ENCODE measurements at places on chromosomes 16 and 17.

GRCh38 chr16:72815348-72816318 is 232.3 kb downstream of the ZFHX3 start:
- H3K4me3 ChIP-seq = no peak overlapping the region
- no peaks in the 10 kb centered on the region for H3K4me1 ChIP-seq
- no peak overlapping the region for H3K27ac ChIP-seq
- no peaks in the 10 kb centered on the region for H3K36me3 ChIP-seq

DNA sequence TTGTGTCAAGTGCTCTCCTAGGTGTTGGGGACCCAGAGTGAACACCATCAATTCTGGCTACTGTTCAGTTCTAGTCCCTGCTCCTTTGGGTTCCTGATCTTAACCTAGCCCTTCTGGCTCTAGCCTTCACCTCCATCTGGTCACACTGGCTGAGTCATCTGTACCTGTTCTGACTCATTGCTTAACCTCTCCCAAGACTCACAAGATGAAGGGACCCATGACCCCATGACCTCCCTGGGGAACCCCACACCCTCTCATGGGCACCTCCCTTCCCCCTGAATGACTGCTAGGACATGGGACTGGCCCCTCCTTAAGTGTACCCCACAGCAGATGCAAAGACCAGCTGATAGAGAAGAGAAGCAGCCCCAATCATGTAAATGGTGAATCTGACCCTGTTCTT is 345.8 kb upstream of the CDH5 start:
- H3K27ac ChIP-seq = no peak overlapping the region
- peaks cover 27% of the 10 kb centered on the region for H3K36me3 ChIP-seq
- H3K27me3 ChIP-seq = no peaks in the 10 kb centered on the region

GRCh38 chr17:16917671-16918394 is 54.1 kb downstream of the TNFRSF13B start:
- no peak overlapping the region for H3K27ac ChIP-seq
- peak; percentile 0 for DNase-seq
- peaks cover 7% of the 10 kb centered on the region for H3K4me1 ChIP-seq
- H3K27me3 ChIP-seq = no peaks in the 10 kb centered on the region
- no peak overlapping the region for H3K4me3 ChIP-seq
- H3K36me3 ChIP-seq = no peaks in the 10 kb centered on the region

DNA sequence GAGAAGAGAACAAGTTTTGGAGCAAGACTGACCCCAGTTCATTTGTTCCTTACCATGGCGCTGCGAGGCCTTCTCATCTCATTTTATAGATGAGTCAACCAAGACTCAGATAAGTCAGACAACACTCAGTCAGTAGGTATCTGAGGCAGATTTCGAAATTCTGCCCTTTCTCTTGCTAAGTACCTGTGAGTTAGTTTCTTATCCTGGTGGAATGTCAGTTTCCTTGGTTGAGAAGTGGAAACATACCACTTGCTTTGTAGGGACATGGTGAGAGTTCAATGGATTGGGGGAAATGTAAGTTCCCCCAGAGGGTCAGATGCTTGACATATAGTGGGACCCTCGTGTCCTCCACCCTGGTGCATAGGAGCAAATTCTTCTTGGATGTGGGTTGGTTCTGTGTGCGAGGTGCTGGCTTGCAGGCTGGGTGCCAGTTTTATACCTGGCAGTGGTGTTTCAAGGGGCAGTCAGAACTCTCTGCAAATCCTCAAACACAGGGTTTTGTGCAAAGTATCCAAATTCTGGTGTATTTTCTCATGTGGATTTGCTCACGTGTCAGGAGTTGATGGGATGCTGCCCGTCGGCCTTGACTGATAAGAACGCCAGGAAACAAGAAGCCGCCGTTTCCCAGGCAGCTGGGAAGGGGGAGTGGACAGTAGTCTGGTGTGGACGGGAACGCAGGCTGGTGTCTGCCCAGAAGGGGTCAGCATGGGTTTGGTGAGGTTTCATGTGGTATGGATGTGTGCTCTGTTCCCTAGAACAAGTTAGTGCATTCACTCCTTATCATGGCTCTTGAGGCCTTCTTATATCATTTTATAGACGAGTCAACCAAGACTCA is 61.1 kb upstream of the CIBAR2 start:
- no peak for DNase-seq
- peak overlapping the region; percentile 38 for H3K4me3 ChIP-seq
- no peaks in the 10 kb centered on the region for H3K36me3 ChIP-seq

DNA sequence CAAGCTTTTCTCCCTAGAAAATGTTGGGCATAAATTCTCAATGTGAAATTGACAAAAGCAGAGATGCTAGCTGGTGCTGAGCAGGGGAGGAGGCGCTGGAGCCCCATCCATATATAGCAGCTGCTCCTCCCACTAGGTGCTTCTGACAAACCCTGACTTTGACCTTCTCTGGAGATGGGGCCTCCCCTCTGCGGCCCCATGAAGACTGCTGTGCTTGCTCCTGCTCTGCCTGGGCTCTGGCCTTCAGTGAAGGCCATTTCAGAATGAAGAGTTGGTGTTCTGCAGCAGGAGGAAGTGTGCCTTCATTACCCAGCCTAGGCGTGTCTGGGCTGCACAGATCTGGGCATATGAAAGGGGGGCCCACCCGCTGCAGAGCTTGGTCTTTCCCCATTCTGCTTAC is 29.7 kb downstream of the ASIC2 start:
- H3K27me3 ChIP-seq = no peaks in the 10 kb centered on the region
- H3K36me3 ChIP-seq = no peaks in the 10 kb centered on the region
- peaks cover 22% of the 10 kb centered on the region for H3K4me1 ChIP-seq
- no peak overlapping the region for H3K4me3 ChIP-seq
- H3K27ac ChIP-seq = no peak overlapping the region

- H3K4me3 ChIP-seq = no peak overlapping the region
- H3K27ac ChIP-seq = peak overlapping the region; percentile 81
- peaks cover 10% of the 10 kb centered on the region for H3K4me1 ChIP-seq
- no peaks in the 10 kb centered on the region for H3K36me3 ChIP-seq
- H3K27me3 ChIP-seq = no peaks in the 10 kb centered on the region
Measured at GRCh38 chr17:7885367-7886226, 3.0 kb upstream of the CHD3 start.

GRCh38 chr16:11994143-11995119 is 17.9 kb downstream of the SNX29 start:
- H3K4me1 ChIP-seq = peaks cover 10% of the 10 kb centered on the region
- no peaks in the 10 kb centered on the region for H3K36me3 ChIP-seq
- no peaks in the 10 kb centered on the region for H3K27me3 ChIP-seq

DNA sequence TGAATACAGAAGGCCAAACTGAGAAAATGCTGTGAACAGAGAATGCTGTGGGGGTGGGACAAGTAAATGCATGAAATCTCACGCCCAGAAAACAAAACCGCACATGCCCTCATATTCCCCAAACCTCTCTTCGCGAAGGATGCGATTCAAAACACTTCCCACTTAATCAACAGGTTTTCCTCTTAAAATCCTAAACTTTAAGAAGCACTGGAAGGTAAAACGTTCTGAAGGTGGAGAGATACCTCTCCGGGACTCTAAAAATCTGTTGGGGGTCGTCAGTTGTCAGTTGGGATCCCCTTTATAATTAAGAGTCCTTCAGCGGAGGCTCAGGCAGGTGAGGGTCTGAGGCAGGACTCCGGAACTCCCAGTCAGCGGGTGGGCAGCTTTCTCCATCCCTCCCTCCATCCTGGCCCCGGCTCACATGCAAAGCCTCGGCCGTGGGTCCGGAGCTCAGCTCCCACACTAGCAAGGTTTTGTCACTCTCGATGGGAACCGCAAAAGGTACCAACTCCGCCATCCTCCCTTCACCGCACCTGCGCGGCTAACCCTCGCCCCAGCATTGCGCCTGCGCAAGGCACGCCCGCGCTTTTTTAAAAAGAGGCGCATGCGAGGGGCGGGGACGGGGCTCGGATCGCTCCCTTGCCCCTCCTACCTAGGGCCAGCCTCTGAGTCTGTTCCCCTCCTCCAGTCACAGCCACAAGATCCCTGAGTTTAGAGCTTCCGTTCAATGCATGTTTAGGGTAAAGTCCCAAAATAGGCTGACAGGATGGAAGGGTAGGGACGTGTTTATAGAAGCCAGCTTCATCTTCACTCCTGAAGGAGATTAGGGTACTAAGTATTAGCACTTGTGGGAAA is at the start of gene RDM1:
Gene RDM1 (minus strand): TSS at position 563 of the 855 bp plus-strand sequence. CDS start 46 bp downstream, at position 517.
- peak within 1 kb of the TSS; percentile 19 for H3K27ac ChIP-seq
- peaks cover 11% of the 10 kb centered on the region for H3K27me3 ChIP-seq
- peaks cover 25% of the 10 kb centered on the region for H3K4me1 ChIP-seq
- H3K4me3 ChIP-seq = peak within 1 kb of the TSS; percentile 73
- no peaks in the 10 kb centered on the region for H3K36me3 ChIP-seq
- DNase-seq = peak; percentile 94

DNA sequence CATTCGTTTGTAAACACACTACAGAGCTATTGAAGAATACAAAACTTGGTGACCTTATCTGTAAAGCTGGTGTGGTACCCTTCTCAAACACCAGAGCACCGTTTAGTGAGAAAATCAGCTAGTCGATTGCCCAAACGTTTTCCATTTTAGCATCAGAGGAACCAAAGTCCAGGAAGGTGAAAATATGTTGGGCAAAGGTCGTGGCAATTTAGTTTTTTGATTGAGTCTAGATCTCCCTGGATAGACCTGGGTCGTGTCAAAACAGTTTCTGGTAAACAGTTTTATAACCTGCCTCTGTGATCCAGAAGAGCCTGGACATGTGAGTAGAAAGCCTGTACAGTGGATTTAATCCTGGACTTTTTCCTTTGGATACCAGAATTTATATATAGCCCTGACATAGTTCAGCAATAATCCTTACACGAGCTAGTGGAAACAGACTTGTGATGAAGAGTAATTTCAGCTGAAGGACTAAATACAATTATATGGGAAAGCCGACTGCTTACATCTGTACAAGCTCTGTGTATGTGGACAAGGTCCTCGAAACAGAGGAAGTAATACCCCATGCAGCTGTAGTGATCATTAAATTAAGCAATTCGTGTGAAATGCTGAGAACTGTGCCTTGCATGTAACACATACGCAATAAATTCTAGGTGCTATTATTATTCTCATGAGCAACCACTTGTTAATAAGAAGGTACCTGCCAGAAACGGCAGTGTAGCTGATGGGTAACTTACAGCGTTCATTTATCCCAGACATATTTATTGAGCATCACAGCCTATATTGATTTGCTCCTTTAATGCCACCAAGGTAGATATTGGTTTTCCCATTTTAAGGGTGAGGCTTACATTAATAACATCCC is 72.5 kb downstream of the MAP2K6 start:
- no peaks in the 10 kb centered on the region for H3K36me3 ChIP-seq
- peaks cover 13% of the 10 kb centered on the region for H3K4me1 ChIP-seq
- no peak overlapping the region for H3K27ac ChIP-seq

- H3K27me3 ChIP-seq = no peaks in the 10 kb centered on the region
- H3K27ac ChIP-seq = no peak overlapping the region
- peaks cover 33% of the 10 kb centered on the region for H3K36me3 ChIP-seq
- H3K4me1 ChIP-seq = no peaks in the 10 kb centered on the region
Measured at GRCh38 chr16:23434380-23434779, 18.6 kb downstream of the COG7 start.

DNA sequence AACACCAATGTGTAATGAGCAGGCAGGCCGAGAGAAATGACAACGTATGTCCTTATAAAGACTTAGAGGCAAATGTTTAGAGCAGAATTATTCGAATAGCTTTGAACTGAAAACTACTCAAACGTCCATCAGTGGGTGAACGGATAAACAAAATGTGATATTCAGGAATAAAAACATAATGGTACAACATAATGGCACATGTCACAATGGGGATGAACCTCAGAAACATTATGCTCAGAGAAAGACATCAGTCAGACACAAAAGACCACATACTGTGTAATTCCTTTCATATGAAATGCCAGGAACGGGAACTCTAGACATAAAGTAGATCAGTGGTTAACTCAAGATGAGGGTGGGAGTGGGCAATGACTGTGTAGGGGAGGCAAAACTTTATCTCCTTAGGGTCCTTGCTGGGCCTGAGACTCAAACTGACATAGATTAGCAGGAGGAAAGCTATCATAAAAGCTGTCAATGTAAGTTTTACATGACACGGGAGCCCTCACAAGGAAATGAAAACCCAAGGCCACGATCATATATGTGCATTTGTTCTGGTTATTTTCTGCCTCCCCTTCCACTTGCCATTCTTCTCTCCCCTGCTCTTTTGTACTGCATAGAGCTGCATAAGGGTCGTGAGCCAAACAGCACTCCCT is 14.8 kb upstream of the ARL4D start:
- H3K27me3 ChIP-seq = peaks cover 9% of the 10 kb centered on the region
- peaks cover 5% of the 10 kb centered on the region for H3K4me1 ChIP-seq

GRCh38 chr16:3047387-3047720 is 993 bp downstream of the MMP25 start:
- H3K27me3 ChIP-seq = peaks cover 33% of the 10 kb centered on the region
- H3K4me1 ChIP-seq = peaks cover 17% of the 10 kb centered on the region
- peak overlapping the region; percentile 78 for H3K4me3 ChIP-seq
- H3K36me3 ChIP-seq = peaks cover 10% of the 10 kb centered on the region

GRCh38 chr17:44367231-44367979 is 3.8 kb upstream of the FAM171A2 start:
- DNase-seq = no peak
- peaks cover 13% of the 10 kb centered on the region for H3K4me1 ChIP-seq
- no peaks in the 10 kb centered on the region for H3K36me3 ChIP-seq
- no peak overlapping the region for H3K27ac ChIP-seq

- no peaks in the 10 kb centered on the region for H3K27me3 ChIP-seq
- H3K27ac ChIP-seq = no peak overlapping the region
- DNase-seq = peak; percentile 65
- H3K36me3 ChIP-seq = peaks cover 10% of the 10 kb centered on the region
Measured at GRCh38 chr16:17211797-17212196, 259.0 kb downstream of the XYLT1 start.

- no peak overlapping the region for H3K4me3 ChIP-seq
- peaks cover 4% of the 10 kb centered on the region for H3K36me3 ChIP-seq
- peaks cover 6% of the 10 kb centered on the region for H3K27me3 ChIP-seq
- no peak overlapping the region for H3K27ac ChIP-seq
- no peak for DNase-seq
- peaks cover 20% of the 10 kb centered on the region for H3K4me1 ChIP-seq
Measured at GRCh38 chr17:79671085-79671694, 59.6 kb upstream of the ENPP7 start.

GRCh38 chr17:32870969-32871368 is 6.0 kb downstream of the MYO1D start:
- no peak for DNase-seq
- H3K27ac ChIP-seq = no peak overlapping the region
- H3K4me1 ChIP-seq = peaks cover 17% of the 10 kb centered on the region
- H3K4me3 ChIP-seq = no peak overlapping the region

DNA sequence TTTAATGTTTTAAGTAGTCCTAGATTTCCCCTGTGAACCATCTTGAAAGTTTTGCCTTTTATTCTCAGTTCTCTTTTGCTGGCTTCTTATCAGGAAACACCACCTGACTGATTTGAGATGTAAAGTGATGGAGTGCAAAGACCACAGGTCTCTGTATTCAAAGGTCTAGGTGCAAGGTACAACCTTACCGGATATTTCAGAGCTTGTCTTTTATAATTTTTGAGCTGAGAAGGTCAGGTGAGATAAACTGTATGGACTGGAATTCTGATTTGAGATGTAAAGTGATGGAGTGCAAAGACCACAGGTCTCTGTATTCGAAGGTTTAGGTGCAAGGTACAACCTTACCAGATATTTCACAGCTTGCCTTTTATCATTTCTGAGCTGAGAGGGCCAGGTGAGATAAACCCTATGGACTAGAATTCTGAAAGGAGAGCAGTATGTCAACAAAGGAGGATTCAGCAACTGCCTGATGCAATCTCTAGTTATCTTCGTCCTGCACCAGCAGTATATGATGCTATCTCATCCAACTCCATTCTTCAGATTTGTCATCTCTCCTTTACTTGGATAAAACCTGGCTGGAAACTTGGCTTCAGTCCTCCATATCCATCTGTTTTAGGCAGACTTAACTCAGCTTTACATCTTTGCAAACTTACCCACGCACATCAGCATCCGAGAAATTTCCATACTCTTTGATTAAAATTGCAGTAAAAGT is 64.3 kb downstream of the CENPV start:
- H3K4me3 ChIP-seq = no peak overlapping the region
- peaks cover 18% of the 10 kb centered on the region for H3K4me1 ChIP-seq
- no peak overlapping the region for H3K27ac ChIP-seq
- no peak for DNase-seq
- peaks cover 18% of the 10 kb centered on the region for H3K27me3 ChIP-seq
- no peaks in the 10 kb centered on the region for H3K36me3 ChIP-seq

Measured in WTC11 (cell line).